ENCODE measurements at places on chromosomes 13 and 19. TPM values are rescaled to one million over a fixed set of nuclear protein-coding genes. Genes with fewer than 3 reads are reported as not detected.

LRRC4B gene
- total RNA-seq, result not detected

KLF1 gene
- not detected for total RNA-seq

LMTK3 gene
- total RNA-seq, result 0.18 TPM

LGALS4 gene
- not detected for total RNA-seq

GARIN5A gene
- not detected for total RNA-seq

CGB3 gene
- not detected for total RNA-seq

KCNC3 gene
- total RNA-seq, result not detected

PGLYRP1 gene
- not detected for total RNA-seq

- DNase-seq, result no peak
Measured at GRCh38 chr13:31978021-31978420, 53.6 kb upstream of the FRY start.

GRCh38 chr13:98801626-98802418 lies 49.4 kb upstream of the SLC15A1 start:
- DNase-seq, result no peak

DNA sequence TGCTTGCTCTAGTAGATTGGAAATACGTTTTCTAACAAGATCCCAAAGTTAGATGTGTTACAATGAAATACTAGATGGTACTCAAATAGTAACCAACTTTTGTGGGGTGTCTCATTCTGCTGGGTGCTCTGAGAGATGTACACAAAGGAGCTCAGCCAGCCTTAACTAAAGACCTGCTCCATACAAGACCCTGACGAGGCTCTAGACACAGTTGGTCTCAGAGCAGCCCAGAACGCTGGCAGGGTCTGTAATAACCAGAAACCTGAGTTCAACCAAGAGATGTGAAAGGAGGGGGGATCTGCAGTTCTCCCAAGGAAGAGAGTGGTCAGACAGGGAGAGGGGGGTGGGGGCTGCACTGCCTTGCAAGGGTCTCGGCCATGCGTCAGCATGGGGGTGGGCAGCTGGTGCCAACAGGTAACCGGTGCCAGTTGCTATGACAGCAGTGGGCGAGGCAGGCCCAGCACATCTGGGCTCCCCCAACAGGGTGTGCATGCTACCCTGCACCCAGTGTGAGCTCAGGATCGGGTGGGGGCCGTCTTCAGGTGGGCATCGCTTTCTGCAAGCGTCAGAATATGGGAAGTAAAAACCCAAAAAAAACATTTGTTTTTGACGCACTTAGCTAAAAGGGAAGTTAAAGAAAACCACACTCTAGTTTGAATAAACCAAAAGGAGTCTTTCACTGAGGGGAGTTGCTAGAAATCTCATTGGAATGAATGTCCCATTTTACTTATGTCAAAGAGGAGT lies 68.0 kb upstream of the GPR183 start:
- no peak for DNase-seq

DNA sequence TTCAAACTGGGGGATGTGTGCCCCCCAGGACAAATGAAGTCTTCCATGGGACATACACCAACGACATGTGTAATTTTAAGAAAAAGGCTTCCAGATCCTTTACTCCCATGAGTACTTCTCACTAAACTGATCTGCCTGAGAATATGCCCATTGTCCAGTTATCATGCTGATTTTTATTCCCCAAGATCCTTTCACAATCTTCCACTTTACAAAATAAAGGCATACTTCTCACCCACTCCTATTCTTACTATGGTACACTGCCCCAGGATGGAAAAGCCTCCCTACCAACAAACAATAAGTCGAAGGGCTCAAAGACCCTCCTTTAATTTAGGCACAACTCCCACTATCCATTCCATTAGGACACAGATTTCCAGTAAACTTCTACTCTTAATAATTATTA lies 3.5 kb downstream of the SPART start:
- DNase-seq, result no peak

- peak; percentile 22 for DNase-seq
Measured at GRCh38 chr13:88086577-88086976, 415.4 kb downstream of the SLITRK5 start.

- no peak for DNase-seq
Measured at GRCh38 chr13:99227909-99228688, 27.4 kb downstream of the UBAC2 start.

DNA sequence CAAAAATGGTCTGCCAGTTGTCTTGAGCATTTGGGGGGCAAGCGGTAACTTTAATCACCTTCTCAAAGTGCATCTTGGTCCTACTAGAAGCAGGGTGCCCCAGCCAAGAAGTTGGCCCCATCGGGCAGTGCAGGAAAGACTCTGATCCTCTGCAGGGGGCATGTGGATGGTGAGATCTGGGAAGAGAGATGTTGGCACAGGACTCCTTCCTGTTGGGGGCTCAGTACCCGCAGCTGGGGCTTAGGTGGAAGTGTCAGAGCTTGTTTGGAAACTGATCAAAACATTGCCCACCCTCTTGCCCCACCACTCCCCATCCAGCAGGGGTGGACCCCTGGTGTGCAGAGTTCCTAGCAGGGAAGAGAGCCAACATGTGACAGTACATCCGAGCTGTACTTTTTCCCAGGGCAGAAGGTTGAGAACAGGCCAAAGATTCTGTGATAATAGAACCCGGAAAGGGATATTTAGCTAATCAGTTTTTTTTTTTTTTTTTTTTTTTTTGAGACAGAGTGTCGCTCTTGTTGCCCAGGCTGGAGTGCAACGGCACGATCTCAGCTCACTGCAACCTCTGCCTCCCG lies 8.8 kb downstream of the RRAS start:
- DNase-seq, result no peak

- DNase-seq, result no peak
Measured at GRCh38 chr13:34506796-34507195, 435.3 kb upstream of the NBEA start.

GRCh38 chr19:21603431-21604231 lies 98.2 kb downstream of the ZNF429 start:
- no peak for DNase-seq

DNA sequence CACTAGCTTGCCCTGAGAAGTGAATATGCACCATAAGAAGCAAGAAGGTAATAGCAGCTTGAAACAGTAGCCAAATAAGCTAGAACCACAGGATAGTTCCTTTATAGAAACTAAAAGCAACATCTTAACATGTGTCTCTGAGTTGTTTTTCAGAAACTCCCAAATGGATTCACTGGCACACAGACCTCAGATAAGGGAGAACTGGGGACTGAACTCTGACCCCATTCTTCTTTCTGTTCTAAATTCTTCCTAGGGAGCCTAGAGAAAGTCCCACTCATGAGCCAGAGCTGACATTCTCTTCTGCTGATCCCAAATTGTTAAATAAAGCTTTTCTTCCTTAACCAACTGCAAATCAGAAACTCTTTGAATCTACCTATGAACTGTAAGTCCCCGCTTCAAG lies 146.1 kb downstream of the PCDH9 start:
- DNase-seq, result no peak

DNA sequence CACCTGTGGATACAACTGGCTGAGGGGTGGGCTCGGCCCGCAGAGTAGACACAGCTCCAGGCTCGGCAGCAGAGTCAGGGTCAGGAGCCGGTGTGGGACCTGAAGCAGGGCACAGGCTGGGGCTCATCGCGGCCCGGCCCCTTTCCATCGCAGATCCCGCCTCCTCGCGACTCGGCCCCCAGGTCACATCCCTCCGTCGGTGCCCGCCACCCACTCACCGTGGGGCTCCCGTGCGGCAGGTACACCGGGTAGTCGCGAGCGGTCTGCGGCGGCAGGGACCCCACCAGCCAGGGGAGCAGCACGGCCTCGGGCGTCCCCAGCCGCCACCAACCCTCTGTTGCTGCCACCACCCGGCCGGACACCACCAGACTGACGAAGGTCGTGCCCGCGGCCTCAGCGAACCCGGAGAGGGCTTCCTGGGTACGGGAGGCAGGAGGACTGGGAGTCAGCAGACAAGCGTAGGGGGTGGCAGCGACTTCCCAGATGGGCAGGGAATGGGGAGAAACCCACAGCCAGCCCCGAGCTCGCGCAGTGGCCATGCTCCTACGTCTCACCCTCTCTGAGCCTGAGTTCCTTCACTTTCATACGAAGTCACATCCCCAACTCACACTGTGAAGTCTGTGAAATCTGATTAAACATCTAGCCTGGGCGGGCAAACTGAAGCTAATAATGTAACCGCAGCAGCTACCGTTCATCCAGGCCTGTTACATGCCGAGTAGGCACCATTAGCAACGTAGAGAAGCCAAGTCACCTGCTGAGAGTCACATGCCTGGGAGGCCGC lies 3.7 kb downstream of the FUZ start:
- no peak for DNase-seq

GRCh38 chr19:8615024-8615423 lies 4.5 kb upstream of the ADAMTS10 start:
- DNase-seq, result peak; percentile 65

GRCh38 chr19:3281026-3281425 lies 56.6 kb downstream of the CELF5 start:
- no peak for DNase-seq

- no peak for DNase-seq
Measured at GRCh38 chr19:20307127-20307526, 140.1 kb downstream of the ZNF486 start.

DNA sequence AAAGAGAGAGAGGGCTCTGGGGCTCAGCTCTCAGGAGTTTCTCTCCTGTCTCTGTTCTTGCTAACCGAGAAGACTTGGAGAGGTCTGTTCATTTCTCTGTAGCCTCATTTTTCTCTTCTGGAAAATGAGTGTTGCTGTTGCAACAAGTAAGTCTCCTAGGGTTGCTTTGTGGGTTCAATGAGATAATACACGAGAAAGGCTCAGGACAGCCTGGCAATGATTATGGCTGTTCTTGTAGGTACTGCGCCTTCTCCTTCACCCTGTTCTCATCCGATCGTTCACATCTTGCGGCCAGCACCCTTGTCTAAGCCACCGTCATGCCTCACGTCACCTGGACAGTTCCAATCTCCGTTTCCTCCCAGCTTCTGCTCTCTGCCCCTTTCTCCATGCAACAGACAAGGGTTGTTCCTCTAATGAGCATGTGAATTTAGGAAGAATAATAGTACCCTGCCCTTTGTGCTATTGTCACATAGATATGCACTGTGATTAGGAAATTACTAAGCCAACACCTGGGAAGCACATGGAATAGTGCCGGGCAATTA lies 4.2 kb downstream of the C5AR1 start:
- no peak for DNase-seq

GRCh38 chr13:114324334-114324733 lies 10.0 kb downstream of the CHAMP1 start:
- DNase-seq, result no peak

DNA sequence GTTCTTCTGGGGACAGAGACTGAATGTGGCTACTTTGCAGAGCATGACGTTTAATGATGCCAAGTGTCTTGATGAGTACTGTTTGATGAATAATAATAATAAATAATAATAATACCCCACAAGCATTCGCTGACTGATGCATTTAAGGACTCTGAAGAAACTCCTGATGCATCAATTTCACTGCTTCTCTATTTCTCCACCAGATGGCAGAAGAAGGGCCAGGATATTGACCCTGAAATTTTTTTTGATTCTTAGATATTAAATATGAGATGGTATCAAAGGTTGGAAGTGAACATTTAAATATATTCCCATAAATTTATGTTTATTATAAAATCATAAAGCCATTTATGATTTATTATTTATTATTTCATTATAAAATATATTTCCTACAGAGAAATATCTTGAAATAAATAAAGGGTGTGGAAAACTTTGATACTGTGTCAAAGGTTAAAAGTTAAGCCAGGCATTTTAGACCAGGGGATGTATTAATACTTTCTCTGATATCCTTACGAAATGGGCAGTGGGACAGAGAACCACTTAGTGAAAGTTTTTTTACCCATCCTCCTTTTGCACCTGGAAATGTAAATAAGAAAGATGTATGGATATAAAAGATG lies 170.9 kb downstream of the LACC1 start:
- DNase-seq, result peak; percentile 52

GRCh38 chr13:18954254-18954653 lies 227.4 kb downstream of the TUBA3C start:
- no peak for DNase-seq

DNA sequence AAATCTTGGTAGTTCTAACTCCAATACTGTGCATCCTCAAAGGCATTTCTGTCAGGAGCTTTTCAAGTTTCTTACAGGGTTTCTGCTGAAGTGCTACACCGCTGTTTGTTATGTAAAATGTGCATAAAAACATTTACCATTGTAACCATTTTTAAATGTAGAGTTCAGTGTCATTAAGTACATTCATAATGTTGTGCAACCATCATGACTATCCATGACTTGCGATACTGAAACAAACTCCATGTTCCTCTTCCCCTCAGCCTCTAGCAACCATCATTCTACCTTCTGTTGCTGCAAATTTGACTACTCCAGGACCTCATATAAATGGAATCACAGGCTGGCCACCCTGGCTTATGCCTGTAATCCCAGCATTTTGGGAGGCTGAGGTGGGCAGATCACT lies 14.4 kb upstream of the SLC25A42 start:
- DNase-seq, result peak; percentile 31

- no peak for DNase-seq
Measured at GRCh38 chr19:5245631-5246553, 94.7 kb downstream of the PTPRS start.

GRCh38 chr13:23212671-23213070 lies 31.9 kb downstream of the SGCG start:
- DNase-seq, result no peak

DNA sequence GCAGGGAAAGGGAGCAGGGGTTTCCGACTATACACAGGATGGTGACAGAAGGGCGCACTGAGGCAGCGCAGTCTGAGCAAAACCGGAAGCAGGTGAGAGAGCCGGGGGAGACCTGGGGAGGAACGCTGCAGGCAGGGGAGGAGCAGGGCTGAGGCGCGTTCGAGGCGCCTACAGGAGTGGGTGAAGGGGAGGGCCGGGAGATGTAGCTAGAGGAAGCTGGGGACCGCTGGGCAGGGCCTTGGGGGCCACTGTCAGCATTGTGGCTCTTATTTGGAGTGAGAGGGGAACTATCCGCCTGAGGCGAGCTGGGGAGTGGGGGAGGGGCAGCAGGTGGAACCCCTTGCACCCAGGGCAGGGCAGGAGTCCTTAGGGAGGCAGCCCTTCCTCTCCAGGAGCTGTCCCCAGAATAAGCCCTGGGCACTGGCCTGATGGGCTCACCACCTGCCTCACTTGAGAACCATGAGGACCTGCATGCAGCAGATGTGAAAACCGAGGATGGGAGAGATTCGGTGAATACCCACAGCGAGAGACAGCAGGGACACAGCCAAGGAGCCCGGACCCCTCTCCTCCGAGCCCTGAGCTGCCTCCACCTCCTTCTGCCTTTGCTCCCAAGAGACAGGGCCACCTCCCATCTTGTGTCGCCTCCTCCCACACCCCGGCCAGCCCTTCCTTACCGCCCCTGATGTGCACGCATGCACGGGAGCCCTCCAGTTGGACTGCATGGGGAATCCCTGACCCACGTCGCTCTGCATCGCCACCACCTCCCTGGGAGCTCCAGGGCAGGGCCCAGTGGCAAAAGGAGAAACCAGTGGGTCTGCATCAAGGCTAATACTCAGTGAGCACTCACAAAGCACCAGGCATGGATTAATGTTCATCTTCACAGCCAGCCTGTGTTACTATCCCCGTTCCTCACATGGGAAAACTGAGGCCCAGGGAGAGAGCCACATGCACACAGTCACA lies 10.3 kb downstream of the AKT2 start:
- no peak for DNase-seq

- no peak for DNase-seq
Measured at GRCh38 chr13:97413694-97414093, 20.3 kb upstream of the RAP2A start.
